ENCODE measurements at places on chromosomes 1 and 21.

GRCh38 chr1:99457381-99458165 is 188.3 kb upstream of the PALMD start:
- no peak for DNase-seq

DNA sequence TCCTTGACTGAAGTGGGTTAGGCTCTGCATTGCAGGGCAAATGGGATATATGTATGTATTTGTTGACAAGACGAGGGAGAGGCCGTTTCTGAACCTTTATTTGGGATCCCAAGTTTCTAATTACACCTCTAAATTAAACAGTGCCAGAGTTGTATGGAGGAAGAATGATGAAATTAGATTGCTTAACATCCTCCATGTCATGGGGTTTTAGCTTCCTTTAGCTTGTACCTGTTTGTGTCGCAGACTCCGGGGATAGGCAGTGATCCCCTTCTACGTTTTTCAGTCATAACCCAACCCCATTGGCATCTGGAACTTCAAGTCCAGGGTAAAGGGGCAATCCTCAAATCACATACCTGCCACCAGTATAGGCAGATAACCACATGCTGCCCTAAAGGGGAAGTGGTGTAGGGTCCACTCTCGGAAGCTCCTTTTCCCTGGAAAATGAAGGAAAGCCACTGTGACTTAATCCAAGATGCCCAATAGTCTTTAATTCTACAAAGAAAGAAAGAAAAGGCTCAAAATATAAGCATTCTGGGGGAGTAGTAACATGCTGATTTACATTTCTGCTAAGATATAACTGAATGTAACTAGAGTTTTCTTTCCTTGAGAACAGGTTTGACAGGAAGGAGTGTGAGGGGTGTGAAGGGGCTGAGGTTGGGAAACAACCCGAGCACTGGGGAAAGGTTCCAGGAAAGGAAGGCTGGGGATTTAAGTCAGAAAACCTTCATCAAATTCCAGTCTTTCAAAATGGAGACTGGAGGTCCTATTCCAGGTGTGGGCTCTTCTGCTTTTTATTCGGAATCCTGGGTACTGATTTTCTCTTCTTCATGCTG is 77.6 kb downstream of the RGL1 start:
- DNase-seq: no peak

GRCh38 chr1:173415905-173416450 is 61.2 kb upstream of the PRDX6 start:
- no peak for DNase-seq

DNA sequence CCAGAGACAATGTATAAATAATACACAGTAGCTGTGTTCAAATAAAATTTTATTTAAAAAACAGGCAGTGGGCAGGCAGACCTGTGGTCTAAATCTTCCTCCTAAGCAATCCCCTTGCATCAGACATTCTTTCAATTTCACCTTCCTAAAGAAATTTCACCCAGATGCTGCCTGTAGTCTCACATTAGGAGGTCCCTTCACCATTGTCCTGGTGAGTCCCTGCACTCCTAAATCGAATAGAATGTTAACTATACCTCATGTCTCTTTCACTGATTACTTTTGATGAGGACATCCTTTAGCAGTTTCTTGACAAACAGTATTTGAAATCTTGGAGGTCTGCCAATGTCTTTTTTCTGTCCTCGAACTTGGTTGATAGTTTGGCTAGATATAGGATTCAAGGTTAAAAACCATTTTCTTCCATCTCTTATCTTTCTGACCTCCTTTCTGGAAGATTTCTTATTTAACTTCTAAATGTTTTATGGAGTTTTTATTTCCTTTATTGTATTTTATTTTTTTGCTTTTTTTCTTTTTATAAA is 77.5 kb downstream of the LPGAT1 start:
- DNase-seq: no peak

- DNase-seq: no peak
These were observed 16.2 kb downstream of the ROR1 start for GRCh38 chr1:63789856-63790605.

Data from stimulated activated CD4-positive, alpha-beta T cell treated with anti-CD3 and anti-CD28 coated beads, Interleukin-2, amount 100 ng/mL, for 4 hours (primary cell).